Activated T-cell treated with anti-CD3 and anti-CD28 coated beads, Interleukin-2, amount 50 U/mL, for 72 hours (primary cell): ENCODE measurements at places on chromosomes 11 and 22. TPM values are rescaled to one million over a fixed set of nuclear protein-coding genes. Genes with fewer than 3 reads are reported as not detected.

DNA sequence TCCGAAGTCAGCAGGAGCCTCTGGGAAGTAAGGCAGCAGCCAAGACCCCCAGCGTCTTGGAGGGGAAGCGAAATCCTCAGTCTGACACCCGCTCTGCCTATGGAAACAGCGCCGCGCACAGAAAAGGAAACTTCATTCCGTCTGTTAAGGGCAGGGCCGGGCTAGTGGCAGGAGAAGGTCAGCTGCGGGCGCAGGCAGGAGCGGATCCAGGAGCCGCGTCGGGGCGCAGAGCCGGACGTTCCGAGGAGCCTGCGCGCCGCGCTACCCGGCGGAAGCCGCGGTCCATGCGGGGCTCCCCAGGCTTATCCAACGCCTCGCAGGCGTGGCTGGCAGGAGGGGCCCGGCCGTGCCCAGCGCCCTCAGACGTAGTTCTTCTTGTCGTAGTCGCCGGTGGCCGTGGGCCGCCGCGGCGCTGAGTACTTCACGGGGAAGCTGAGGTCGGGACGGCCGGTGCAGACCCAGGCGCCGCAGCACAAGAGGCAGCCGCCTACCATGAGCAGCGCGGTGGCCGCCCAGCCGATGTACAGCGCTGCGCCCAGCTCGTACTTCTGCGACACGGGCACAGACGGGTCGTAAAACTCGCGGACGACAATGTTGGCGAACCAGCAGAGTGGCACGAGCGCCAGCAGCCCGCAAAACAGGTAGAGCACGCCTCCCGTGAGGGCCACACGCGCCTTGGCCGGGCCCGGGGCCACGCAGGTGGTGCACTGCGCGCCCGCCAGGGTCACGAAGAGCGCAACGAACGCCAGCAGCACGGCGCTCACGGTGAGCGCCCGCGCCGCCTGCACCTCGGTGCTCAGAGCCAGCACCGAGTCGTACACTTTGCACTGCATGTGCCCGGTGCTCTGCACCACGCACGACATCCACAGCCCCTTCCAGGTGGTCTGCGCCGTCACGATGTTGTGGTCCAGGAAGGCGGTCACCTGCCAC lies 705 bp downstream of the CLDN5 start:
- DNase-seq, result peak; percentile 23

DNA sequence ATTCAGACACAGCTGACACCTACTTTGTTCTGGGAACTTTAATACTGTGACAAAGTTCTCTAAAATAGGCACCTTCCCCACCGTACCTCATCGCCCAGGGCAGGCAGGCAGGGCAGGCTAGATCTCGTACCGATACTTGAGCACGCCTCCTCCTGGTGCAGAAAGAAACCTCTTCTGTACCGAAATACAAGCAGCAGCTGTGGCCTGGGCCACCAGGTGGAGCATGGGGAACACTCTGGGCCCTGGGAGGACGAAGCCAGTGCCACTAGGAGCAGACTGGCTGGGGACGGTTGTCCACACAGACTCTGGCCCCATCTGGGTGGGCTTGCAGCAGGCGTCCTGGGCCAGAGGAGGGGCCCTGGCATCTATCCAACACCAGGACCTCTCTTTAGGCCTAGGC lies 12.8 kb downstream of the PMM1 start:
- DNase-seq, result peak; percentile 42

DNA sequence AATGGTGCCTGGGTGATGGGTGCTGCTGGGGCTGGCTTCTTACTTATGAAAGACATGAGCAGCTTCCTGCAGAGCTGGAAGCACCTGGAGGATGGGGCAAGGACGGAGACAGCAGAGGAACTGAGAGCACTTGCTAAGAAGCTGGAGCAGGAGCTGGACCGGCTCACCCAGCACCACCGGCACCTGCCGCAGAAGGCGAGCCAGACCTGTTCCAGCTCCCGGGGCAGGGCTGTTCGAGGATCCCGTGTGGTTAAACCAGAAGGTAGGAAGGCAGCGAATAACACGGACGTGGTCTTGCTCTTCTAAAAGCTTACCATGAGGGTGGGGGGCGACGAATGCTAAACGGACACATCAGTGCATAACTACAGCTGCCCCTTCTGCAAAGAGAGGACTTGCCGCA lies 9.3 kb downstream of the APOL5 start:
- DNase-seq, result no peak

GRCh38 chr11:85572056-85572455 lies 55.1 kb downstream of the DLG2 start:
- DNase-seq, result no peak

DNA sequence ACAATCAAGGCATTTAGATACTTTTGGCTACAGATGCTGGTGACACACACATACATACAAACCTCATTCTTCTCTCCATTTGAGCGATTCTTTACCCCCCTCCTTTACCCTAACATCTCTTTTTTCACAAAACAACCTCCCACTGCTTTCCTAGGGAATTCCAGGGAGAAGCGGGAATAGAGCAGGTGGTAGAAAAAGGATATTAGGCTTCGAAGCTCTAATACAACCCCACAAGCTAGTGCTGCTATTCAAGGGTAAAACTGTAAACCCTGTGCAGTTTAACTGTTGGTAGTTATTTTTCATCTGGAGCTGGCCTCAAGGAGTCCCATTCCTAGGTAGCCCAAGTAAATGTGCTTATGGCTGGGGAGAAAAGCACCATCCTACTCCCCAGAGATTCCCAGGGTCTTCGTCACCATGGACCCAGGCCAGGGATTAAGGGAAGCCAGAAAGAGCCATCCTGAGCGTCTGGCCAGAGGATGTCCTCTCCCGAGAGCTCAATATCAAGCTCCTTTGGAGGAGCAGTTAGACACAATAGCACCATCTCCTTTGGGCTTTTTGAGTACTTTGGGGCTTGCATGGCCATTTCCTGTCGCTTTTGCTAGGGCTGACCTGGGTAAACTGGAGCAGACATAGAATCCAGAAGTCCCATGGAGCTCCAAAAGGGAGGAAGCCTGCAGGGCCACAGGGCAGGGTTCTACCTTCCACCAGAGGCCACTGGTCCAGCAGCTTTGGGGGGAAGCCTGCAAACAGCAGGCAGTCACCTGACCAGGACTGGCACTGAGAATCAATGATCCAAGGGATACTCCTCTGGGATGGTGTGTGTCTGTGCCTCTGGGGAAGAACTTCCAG lies 3.1 kb downstream of the MAML2 start:
- no peak for DNase-seq

The MAP6 gene
- total RNA-seq, result 0.14 TPM

The TYR gene
- total RNA-seq, result not detected

The OR9I1 gene
- total RNA-seq, result not detected

The RAG2 gene
- not detected for total RNA-seq

The NADSYN1 gene
- 111 TPM for total RNA-seq

The MOV10L1 gene
- total RNA-seq, result 0.25 TPM

The SPI1 gene
- total RNA-seq, result 0.55 TPM
